ENCODE measurements at places on chromosomes 11 and 22. TPM values are rescaled to one million over a fixed set of nuclear protein-coding genes. Genes with fewer than 3 reads are reported as not detected.

GRCh38 chr11:76962583-76963416, 71.4 kb upstream of the B3GNT6 start:
- DNase-seq, result peak; percentile 62

DNA sequence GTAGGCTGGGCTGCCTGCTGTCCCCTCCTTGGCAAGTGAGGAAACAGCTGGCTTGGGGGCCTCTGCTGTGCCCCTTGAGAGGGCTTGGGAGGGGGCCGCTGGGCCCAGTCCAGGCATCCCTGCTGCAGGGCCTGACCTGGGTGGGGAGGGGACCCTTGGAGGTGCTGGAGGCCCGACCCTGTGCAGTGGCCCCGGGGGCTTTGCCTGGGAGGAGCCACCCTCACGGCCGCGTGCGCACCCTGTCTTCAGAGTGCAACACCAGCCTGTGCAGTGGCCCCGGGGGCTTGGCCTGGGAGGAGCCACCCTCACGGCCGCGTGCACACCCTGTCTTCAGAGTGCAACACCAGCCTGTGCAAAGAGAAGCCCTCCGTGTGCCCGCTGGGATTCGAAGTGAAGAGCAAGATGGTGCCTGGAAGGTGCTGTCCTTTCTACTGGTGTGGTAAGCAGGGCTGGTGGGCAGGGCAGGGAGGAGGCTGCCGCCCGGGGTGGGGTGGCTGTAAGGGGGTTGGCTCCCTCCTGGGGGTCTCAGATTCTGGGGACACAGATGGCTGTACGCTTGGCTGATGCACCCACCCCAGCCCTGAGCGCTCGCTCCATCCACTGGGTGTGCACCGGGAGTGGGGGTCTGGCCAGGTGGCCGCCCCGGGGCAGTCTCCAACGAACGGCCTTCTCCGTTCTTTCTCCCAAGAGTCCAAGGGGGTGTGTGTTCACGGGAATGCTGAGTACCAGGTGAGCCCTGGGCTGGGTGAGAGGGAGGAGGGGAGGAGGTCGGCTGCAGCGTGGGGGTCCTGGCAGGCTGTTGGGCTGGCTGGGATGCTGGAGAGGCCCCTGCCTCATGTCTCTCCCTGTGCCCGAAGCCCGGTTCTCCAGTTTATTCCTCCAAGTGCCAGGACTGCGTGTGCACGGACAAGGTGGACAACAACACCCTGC, 32.9 kb downstream of the MUC2 start:
- no peak for DNase-seq

GRCh38 chr11:69078930-69079605, 30.3 kb downstream of the TPCN2 start:
- DNase-seq, result no peak

DNA sequence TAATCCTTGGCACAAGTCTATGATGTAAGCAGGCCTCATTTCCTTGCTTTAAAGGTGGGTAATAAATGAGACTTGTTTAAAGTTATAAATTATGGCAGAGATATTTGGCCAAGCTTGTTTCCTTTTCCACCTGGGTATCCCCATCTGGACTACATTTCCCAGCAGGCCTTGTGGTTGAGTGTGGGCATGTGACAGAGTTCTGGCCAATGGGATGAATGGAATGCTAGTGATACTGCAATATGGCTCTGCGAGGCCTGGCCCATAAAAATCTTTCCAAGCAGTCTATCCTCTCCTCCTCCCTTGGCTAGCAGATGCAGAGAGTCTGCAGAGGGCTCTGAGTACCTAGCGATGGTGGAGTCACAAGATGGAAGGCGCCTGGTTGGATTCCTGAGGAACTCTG, 102.5 kb downstream of the TIMP3 start:
- DNase-seq, result no peak

SDHAF2 gene
- 59.9 TPM for polyA plus RNA-seq

DNA sequence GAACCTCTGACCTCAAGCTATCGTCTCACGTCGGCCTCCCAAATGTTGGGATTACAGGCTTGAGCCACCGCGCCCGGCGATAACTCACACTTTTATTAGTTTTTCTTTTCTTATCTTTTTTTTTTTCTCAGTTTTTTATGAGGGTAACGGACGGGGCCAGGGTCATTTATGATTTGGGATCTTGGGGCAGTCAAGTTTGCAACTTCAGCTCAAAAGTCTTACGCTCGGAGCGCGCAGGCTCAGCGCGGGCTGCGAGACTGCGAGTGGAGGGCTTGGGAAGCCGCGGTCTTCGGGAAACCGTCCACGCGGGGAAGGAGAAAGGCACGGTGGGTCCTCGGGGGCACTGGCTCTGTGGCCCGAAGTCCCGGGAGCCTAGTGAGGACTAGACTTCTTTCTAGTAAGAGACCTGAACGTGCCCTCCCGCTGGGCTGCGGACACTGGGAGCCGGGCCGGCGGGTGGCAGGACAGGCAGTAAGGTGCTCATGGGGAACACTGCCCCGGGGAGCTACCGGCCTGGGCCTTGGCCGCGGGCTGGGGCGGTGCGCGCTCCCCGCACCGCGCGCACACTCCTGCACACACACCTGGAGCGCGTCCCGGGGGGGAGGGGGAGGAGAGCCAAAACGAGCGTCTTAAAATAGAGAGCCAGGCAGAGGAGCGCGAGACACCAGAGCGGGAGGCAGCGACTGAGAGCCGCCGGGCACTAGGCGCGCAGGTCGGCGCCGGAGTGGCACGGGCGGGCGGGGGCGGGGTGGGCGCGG, 476 bp upstream of the BARX2 start:
- DNase-seq, result no peak
